WTC11 (cell line): ENCODE measurements at places on chromosomes 3 and 15. TPM values are rescaled to one million over a fixed set of nuclear protein-coding genes. Genes with fewer than 3 reads are reported as not detected.

- DNase-seq = no peak
Observed at GRCh38 chr15:101502572-101503295, 13.2 kb upstream of the PCSK6 start.

GRCh38 chr15:52791776-52792175, 1.6 kb upstream of the ONECUT1 start:
- DNase-seq = no peak

DNA sequence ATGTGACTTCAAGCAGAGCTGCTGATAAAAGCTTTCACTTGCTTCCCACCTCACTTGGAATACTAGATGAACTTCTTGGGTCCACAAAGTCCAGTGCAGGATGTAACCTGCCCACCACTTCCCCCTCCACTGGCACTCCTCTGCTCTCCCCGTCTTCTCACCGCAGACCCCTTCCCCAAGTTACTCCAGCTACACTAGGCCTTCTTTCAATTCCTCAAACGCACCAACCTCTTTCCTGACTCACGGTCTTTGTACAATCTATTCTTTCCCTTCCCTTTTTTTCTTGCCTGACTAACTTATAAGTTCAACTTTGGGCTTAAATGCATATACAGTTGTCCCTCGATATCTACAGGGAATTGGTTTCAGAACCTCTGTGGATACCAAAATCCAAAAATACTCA, 5.2 kb upstream of the ATP13A3 start:
- DNase-seq = no peak

- peak; percentile 13 for DNase-seq
Observed at GRCh38 chr3:105516972-105517371, 150.3 kb downstream of the ALCAM start.

- DNase-seq = no peak
Observed at GRCh38 chr3:47161983-47162696, 1.8 kb downstream of the SETD2 start.

GRCh38 chr3:66053550-66054094, 14.9 kb upstream of the MAGI1 start:
- DNase-seq = no peak

GRCh38 chr3:30457726-30458125, 148.7 kb upstream of the TGFBR2 start:
- DNase-seq = no peak

DNA sequence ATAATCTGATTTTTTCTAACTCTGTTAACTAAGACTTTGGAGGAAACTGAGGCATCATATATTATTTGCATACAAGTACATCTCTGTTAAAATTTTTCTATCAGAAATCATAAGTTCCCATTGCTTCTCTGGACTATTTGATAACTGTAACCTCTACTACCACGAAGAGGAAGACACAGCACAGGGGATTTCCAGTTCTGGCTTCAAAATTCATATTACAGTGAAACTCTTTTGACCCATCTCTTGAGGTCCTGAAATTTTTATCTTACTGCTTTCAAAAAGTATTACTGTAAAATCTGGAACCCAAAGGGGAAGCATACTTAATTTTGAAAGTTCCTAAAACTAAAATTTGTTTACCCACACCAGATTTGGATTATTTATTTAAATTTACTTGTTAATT, 4.2 kb downstream of the PLSCR1 start:
- no peak for DNase-seq

GRCh38 chr3:172074032-172074431, 34.7 kb downstream of the FNDC3B start:
- DNase-seq = no peak

DNA sequence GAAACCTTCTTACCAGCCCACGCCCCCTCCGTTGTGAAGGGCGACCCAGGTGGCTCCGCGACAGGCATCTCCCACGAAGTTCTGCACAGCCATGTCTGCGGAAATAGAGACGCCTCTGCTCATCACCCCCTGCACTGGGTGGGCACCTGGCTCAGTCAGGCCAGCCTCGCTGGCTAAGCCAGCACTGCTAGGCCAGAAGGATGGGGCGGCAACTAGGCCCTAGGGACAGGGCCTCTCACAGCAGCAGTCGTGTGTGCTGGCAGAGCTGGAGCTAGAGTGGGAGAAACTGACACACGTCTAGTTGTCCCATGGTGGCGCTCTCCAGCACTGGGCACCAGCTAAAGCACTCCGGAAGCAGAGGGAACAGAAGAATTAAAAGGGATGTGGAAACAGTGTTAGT, 12.5 kb upstream of the ZXDC start:
- DNase-seq = no peak

The EPHB1 gene
- total RNA-seq = 7.0 to 9.9 TPM (median 8.2 TPM) in 3 replicates

The CLDN11 gene
- total RNA-seq = 12.1 to 12.6 TPM (median 12.5 TPM) in 3 replicates

The GPR160 gene
- total RNA-seq = 28.9 to 33.3 TPM (median 32.2 TPM) in 3 replicates

The SLC51B gene
- not detected in 3 replicates for total RNA-seq

The FHIT gene
- total RNA-seq = 2.6 to 8.0 TPM (median 7.1 TPM) in 3 replicates

The TLR9 gene
- total RNA-seq = not detected in 3 replicates

The QTRT2 gene
- total RNA-seq = 35.5 to 40.0 TPM (median 38.3 TPM) in 3 replicates

The ROPN1 gene
- total RNA-seq = not detected in 3 replicates

The MEX3B gene
- total RNA-seq = 8.5 to 8.9 TPM (median 8.8 TPM) in 3 replicates

The CD47 gene
- total RNA-seq = 16.3 to 22.7 TPM (median 22.6 TPM) in 3 replicates

The TGM4 gene
- not detected in 3 replicates for total RNA-seq

The SV2B gene
- total RNA-seq = 0.64 to 1.4 TPM (median 0.82 TPM) in 3 replicates

The CCDC39 gene
- total RNA-seq = 0.44 to 0.98 TPM in 2 of 3 replicates, not detected in the other
